Progenitor cell of endocrine pancreas (in vitro differentiated cells): ENCODE measurements at places on chromosomes 12 and 14. TPM values are rescaled to one million over a fixed set of nuclear protein-coding genes. Genes with fewer than 3 reads are reported as not detected.

GRCh38 chr12:3834774-3835173 is 38.4 kb downstream of the PARP11 start:
- DNase-seq: no peak
- peak overlapping the region; percentile 62 for H3K27ac ChIP-seq
- peaks cover 21% of the 10 kb centered on the region for H3K36me3 ChIP-seq
- peaks cover 16% of the 10 kb centered on the region for H3K4me1 ChIP-seq
- H3K4me3 ChIP-seq: no peak overlapping the region

The SDS gene
- not detected in 2 replicates for total RNA-seq

GRCh38 chr12:53044896-53045695 is 4.8 kb upstream of the TNS2 start:
- H3K4me3 ChIP-seq: peak overlapping the region; percentile 93
- H3K4me1 ChIP-seq: peaks cover 39% of the 10 kb centered on the region
- peaks cover 7% of the 10 kb centered on the region for H3K36me3 ChIP-seq
- H3K27ac ChIP-seq: peak overlapping the region; percentile 79
- H3K27me3 ChIP-seq: no peaks in the 10 kb centered on the region
- no peak for DNase-seq

DNA sequence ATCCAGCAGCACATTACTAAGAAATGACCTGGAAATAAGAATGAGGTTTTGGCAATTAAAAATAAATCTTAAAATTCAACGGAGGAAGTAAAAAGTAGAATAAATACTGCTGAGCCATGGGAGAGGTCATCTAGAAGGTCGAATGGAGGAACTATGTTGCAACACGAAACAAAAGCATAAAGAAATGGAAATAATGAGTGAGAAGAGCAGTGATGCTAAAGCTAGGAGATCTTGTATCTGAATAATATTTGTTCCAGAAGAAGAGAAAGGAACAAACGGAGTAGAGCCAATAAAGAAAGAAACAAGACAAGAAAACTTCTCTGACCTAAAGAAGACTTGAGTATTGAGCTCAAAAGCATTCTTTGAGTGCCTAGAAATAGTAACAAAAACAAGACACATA is 6.6 kb upstream of the KRT7 start:
- H3K4me3 ChIP-seq: no peak overlapping the region
- H3K36me3 ChIP-seq: no peaks in the 10 kb centered on the region
- peaks cover 42% of the 10 kb centered on the region for H3K27me3 ChIP-seq
- DNase-seq: no peak
- H3K27ac ChIP-seq: no peak overlapping the region
- peaks cover 30% of the 10 kb centered on the region for H3K4me1 ChIP-seq

DNA sequence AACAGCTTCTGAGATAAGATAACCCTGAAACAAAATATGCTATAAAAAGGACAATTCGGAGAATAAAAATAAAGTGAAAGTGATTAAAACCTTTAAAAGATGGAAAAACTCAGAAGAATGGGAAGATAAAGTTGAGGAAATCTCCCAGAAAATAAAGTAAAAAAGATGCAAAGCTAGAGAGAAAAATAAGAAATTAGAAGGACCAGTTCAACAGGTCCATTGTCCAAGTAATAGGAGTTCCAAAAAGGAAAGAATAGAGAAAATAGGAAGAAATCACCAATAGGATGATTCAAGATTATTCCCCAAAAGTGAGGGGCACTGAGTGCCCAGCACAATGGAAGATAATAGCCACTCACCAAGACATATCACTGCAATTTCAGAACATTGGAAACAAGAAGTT is 4.8 kb upstream of the PRPF40B start:
- H3K4me3 ChIP-seq: no peak overlapping the region
- no peak for DNase-seq
- no peaks in the 10 kb centered on the region for H3K36me3 ChIP-seq

DNA sequence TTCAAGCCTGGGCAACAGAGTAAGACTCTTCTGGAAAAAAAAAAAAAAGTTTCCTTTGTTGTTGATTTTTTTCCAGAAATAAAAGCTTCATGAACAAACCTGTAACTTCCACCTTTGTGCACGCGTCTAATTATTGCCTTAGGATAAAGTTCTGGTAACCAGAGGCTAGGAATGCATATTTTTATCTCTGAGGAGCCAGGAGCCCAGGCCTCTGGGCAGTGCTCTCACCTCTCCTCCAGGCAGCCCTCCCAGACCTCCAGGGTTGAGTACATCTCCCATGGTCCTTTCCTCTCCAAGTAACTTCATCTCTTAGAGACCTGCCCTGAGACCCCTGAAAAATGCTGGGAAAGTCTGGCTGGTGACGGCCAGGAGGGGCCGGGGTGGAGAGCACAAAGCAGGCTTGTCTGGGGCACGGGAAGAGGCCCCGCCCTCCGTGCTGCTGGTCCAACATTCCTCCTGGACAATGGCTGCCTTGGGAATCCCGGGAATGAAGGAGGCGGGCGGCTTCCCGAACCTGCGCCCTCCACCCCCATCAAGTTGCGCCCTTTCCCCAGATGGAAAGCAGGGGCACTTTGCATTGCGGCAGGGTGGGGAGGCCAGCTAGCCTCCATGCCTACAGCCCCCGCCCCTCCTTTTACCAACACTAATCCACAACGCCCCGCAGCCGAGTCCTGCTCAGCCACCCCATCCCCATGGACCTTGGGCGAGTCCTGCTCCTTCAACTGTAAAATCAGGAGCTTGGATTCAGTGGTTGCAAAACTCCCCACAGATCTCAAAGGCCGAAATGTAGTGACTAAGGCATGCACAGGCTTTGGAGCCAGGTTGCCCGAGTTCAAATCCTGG is 7.3 kb upstream of the FIGNL2 start:
- H3K27ac ChIP-seq: peak overlapping the region; percentile 95
- H3K4me1 ChIP-seq: peaks cover 12% of the 10 kb centered on the region
- peak overlapping the region; percentile 66 for H3K4me3 ChIP-seq
- H3K36me3 ChIP-seq: peaks cover 6% of the 10 kb centered on the region
- no peaks in the 10 kb centered on the region for H3K27me3 ChIP-seq

The ZFHX2 gene
- total RNA-seq: 13.6 and 16.4 TPM in 2 replicates

DNA sequence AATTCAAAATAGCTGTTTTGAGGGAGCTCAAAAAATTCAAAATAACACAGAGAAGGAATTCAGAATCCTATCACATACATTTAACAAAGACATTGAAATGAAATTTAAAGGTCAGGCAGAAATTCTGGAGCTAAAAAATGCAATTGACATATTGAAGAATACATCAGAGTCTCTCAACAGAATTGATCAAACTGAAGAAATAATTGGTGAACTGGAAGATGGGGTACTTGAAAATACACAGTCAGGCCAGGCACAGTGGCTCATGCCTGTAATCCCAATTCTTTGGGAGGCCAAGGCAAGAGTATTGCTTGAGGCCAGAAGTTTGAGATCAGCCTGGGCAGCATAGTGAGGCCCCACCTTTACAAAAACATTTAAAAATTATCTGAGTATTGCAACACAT is 34.1 kb upstream of the DHRS7 start:
- H3K27ac ChIP-seq: no peak overlapping the region
- no peak for DNase-seq
- no peaks in the 10 kb centered on the region for H3K27me3 ChIP-seq
- no peaks in the 10 kb centered on the region for H3K36me3 ChIP-seq
- H3K4me1 ChIP-seq: no peaks in the 10 kb centered on the region

GRCh38 chr12:98856897-98857540 is 211.9 kb downstream of the APAF1 start:
- no peak overlapping the region for H3K4me3 ChIP-seq
- H3K27me3 ChIP-seq: no peaks in the 10 kb centered on the region
- H3K4me1 ChIP-seq: peaks cover 3% of the 10 kb centered on the region
- no peaks in the 10 kb centered on the region for H3K36me3 ChIP-seq

DNA sequence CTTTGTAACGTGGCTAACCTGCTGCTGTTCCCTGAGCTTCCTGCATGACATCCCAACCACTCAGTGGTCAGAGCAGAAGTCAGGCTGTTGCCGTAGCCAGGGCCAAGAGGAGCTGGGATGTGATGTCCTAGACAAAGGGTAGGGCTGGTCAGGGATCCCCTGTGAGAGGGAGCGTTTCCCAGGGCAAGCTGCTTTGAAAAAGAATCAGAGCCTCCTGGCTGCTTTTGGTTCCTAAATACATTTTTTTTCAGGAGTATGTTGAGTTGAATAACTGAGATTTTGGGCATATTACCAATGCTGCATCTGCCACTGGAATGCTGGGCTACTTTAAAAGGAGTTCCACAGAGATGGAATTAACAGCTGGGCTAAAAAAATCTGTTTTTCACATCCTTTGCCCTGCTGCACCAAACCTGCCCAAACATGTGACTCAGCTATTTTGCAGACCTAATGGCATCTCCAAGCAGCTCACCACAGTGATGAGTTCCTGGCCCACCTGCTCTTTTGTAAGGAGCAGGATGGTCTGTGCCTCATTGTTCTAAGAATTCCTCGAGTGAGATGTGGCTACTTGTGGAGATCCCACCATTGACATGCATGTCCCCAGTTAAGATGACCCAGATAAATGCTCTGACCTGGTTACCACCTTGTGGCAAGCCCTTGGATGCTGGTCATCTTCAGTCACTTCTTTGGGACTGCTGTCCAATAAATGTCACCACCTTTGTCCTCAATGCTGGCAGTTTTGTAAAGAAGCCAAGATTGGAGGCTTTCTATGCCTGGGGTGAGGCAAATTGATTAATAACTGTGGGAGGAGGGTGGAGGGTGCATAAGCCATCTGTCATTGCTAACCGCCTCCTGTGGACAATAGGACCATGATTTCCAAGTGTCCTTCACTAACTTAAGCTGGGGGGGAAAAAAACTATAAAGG is 24.1 kb downstream of the ANKRD13A start:
- peaks cover 14% of the 10 kb centered on the region for H3K36me3 ChIP-seq
- H3K4me1 ChIP-seq: peaks cover 1% of the 10 kb centered on the region
- DNase-seq: no peak

DNA sequence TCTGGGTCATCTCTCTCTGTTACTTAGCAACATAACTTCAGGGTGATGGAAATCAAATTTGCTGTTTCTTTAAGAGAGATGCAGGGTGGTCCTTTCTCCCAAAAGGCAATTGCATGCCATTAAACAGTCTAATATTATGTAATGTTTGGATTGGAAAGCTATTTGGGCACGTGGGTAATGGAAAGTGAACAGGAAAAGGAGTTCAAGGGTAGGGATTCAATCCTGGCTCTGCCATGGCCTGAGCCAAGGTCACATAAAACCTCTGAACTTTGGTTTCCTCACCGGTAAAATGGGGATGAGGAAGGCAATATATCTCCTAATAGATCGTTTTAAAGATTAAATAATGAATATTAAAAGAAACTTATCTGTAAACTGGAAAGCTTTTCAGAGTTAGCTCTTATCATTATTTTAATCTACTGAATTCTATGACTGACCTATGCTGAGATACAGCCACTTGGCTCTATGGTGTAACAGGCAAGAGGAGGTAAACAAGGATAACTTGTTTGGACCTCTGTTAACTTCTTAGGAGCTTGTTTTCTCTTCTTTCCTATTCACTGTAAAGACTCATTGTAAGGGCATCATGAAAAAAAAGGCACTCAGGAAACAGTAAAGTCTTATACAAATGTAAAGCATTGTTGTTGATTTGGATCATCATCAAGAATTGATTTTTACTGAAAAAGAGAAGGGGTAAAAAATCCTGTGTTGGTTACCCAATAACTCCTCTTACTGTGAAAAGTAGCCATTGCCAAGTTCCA is 55.7 kb upstream of the OVCH1 start:
- H3K4me3 ChIP-seq: no peak overlapping the region
- H3K27ac ChIP-seq: no peak overlapping the region
- no peaks in the 10 kb centered on the region for H3K4me1 ChIP-seq
- no peaks in the 10 kb centered on the region for H3K27me3 ChIP-seq
- peaks cover 8% of the 10 kb centered on the region for H3K36me3 ChIP-seq

The RNASE3 gene
- total RNA-seq: not detected in 2 replicates

DNA sequence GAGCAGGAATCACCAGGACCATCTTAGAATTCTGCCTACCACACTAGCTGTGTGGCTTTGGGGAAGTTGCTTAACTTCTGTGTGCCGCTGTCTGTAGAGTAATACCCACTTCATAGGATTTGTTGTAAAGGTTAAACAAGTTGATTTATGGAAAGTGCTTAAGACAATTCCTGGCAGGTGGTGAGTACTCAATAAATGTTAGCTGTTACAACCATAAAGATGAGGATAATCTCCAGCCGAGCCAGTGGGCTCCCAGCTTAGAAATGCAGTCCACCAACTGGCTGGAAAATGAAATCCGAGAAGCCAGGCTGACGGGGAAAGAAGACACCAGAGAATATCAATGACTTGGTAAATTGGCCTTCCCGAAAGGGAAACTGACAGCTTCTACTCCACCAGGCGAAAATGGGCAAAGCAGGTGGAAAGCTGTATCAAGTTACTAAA is 173.5 kb downstream of the CHST11 start:
- H3K4me1 ChIP-seq: no peaks in the 10 kb centered on the region
- H3K27me3 ChIP-seq: no peaks in the 10 kb centered on the region
- H3K27ac ChIP-seq: no peak overlapping the region
- H3K4me3 ChIP-seq: no peak overlapping the region

The DPPA3 gene
- not detected in 2 replicates for total RNA-seq

- no peaks in the 10 kb centered on the region for H3K36me3 ChIP-seq
- no peak for DNase-seq
These were observed 613.0 kb downstream of the RPS29 start for GRCh38 chr14:48973151-48973550.

The SALL2 gene
- total RNA-seq: 83.5 and 89.2 TPM in 2 replicates

GRCh38 chr14:31926652-31927347 is 150.3 kb upstream of the ARHGAP5 start:
- peaks cover 14% of the 10 kb centered on the region for H3K4me1 ChIP-seq
- no peaks in the 10 kb centered on the region for H3K27me3 ChIP-seq
- no peak overlapping the region for H3K4me3 ChIP-seq
- no peak for DNase-seq

The HCAR3 gene
- not detected in 2 replicates for total RNA-seq

DNA sequence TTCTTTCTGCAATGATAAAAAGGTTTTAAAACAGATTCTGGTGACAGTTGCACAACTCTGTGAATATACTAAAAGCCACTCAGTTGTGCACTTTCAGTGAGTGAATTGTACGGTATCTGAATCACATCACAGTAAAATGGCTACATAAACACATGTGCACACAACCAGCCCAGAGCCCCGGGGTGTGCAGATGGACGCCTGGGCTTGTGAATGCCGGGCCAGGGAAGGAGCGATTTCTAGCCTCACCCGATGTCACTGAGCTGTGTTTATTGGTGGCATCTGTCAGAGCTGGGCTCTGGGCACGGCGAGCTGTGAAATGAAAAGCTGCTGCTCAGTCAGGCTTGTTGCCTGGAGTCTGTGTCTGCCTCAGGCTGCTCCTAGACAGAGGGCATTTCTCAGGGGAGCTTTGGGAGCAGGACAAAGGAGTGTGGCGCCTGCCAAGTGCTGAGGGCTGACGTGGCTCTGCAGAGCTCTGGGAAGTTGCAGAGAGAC is 25.9 kb downstream of the RHOF start:
- no peaks in the 10 kb centered on the region for H3K27me3 ChIP-seq
- H3K4me1 ChIP-seq: peaks cover 1% of the 10 kb centered on the region
- no peak for DNase-seq
- no peaks in the 10 kb centered on the region for H3K36me3 ChIP-seq
- no peak overlapping the region for H3K27ac ChIP-seq

- H3K36me3 ChIP-seq: no peaks in the 10 kb centered on the region
- H3K4me3 ChIP-seq: peak within 1 kb of the TSS; percentile 99
- H3K4me1 ChIP-seq: peaks cover 41% of the 10 kb centered on the region
- peak; percentile 37 for DNase-seq
- no peaks in the 10 kb centered on the region for H3K27me3 ChIP-seq
These were observed at the start of gene SETD3 for GRCh38 chr14:99479906-99480869. SETD3 (minus strand) TSS chr14:99480859; CDS start chr14:99465805, 15,054 bp downstream.
